NCI-H524 (cell line): ENCODE measurements at places on chromosomes 3 and 15.

DNA sequence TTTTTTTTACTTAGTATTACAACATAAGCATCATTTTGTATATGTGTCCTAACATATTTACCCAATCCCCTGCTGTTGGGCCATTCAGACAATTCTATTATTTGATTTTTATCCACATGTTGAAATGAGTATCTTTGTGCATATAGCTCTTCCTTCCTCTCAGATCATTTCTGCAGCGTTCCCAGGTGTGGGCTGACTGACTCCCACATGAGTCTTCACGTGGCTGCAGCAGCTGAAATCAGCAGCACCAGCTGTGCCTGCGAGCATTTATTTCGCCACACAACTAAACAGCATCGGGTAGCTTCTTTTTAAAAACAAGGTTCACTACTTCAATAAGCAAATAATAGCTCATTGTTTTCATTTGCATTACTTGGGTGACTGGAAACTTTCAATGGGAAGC lies 44.5 kb upstream of the PDE8A start:
- no peak for DNase-seq

GRCh38 chr3:148238421-148238821 lies 459.3 kb upstream of the AGTR1 start:
- DNase-seq, result no peak

- peak; percentile 36 for DNase-seq
These were observed 1.5 kb downstream of the CEP63 start for GRCh38 chr3:134487406-134487805.

DNA sequence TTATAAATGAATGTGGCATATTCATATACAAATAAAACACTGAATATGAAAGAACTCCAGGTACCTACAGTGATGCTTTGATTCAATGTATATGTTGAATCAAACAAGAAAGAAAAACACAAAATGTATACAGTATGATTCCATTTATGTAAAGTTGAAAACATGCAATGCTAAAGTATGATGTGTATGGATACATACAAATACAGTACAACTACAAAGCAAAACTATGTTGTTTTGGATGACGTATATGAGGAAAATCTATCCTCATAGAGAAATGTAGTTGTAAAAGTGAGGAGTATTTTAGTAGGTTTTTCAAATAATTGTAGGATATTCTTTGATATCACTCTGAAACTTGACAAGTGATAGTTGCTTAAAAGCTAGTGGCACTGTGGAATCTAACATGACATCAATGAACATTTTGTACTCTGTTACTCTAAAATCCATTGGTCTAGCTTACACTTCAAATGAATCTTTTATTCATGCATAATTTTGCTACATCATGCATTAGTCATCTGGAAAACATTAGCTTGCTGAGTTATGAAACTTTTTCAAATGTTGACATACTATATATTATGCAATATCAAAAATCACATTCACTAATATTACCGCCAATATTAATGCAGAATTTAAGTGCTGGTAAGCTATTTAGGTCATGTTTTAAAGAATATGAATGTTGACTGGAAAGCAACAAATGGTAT lies 278.1 kb upstream of the CHRNA7 start:
- DNase-seq, result no peak

DNA sequence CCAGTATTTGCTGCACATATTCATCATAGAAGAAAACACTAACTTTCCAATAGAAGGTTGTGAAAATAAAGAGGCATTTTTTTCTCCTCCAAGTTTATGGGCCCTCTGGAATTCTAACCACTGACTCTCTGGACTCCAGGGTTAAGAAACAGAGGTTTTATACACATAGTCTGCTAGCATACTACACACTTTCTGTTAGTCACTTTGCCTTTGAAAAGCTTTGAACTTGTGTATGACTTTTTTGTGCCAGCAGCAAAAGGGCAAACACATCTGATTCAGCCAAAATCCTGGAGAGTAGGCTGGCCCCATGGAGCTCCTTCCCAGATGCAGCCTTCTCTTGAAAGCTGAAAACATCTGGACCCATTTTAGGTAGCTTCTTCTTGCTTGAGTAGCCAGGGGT lies 6.2 kb downstream of the ZIC4 start:
- no peak for DNase-seq

DNA sequence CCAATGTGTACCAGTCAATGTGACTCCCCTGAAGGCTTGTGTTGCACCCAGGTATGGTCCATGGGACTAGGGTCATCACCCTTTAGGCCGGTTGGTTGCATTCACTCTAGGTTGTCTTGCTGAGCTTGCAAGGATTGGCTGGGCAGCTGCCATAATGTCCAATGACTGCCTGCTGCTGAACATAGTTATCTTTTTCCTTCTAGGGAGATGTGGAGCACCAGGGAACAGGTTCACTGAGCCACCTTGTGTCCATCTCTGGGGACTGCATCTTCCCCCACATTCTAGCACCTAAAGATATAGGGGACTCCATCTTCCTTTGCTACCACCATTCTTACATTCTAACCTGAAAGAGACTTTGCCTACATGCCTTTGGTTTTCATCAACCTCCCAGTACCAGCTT lies 580.4 kb upstream of the TBL1XR1 start:
- DNase-seq, result peak; percentile 85
